Activated CD8-positive, alpha-beta memory T cell treated with anti-CD3 and anti-CD28 coated beads, Interleukin-2, amount 10 ng/mL, durations not matched to agents 7 days and 5 days (primary cell): ENCODE measurements at places on chromosomes 4 and X.
A peak's percentile ranks its signal among the peaks of the same experiment; 100 is the strongest.

- no peak for DNase-seq
Measured at GRCh38 chr4:40264497-40264896, 67.7 kb downstream of the RHOH start.

DNA sequence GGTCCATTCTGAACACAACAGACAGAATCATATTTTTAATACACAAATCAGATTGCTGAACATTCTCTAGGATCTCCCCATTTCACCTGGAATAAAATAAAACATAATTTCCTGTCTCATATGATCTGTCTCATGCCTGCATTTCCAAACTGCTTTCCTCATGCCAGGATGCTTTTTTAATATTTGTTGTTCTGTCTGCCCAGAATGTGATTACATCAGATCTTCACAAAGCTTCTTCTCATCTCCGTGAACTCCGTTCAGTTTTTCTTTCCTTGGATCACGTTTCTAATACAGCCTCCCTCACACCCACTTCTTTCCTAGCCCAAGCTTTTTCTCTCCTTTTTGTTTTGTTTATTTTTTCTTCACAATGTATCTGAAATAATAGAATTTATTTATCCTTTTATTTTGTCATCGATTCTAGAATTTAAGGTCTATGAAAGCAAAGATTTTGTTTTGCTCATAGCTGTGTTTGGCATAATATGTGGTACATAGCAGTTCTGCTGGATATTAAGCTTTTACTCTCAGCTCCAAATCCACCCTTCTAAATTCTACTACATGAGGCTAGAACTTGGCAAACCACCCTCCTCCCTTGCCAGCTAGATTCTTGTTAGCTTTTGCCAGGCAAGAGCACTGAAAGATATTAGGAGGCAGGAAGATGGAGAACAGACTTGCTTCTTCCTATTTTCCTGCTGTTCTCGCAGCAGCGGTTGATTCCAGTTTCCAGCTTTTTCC is 165.5 kb upstream of the SLIT2 start:
- no peak for DNase-seq

DNA sequence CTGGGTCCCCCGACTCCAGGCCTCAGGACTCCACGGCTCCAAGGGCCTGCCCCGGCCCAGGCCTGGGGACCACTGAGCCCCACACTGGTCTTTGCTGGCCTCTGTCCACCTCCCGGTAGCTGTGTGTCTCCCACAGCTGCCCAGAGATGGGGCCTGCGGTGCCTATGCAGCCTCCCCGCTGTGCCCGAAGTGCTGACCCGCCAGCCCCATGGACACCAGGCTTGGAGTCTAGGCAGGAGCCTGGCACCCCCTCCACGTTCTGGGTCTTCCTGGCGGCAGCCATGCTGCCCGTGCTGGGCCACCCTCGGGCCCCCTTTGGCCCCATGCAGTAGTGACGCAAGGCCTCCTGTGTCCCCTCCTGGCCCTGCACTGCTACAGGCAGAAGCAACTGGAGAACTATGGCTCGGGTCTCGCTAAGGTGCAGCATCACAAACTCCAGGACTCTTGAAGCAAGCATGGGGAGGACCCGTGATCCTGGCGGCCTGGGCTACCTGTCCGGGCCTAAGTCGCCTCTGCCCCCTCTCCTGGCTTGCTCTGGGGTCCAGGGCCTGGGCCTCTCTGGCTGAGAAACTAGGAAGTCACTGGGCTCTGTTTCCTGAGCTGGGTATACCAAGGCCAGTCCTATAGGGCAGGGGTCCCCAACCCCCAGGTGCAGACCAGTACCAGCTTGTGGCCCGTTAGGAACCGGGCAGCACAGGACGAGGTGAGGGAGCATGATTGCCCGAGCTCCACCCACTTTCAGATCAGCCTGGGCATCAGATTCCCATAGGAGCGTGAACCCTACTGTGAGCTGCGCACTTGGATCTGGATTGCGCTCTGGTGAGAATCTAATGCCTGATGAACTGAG is 917 bp downstream of the MYL5 start:
- DNase-seq, result no peak

- DNase-seq, result peak; percentile 73
Measured at GRCh38 chrX:56813318-56813837, 84.3 kb downstream of the NBDY start.
